ENCODE measurements at places on chromosomes 4 and X. TPM values are rescaled to one million over a fixed set of nuclear protein-coding genes. Genes with fewer than 3 reads are reported as not detected.

Gene MND1
- total RNA-seq = 14.4 TPM

Gene HSPA4L
- 10.3 TPM for total RNA-seq

Gene TCEAL7
- not detected for total RNA-seq

Gene TLL1
- total RNA-seq = 0.14 TPM

Gene PLXNB3
- total RNA-seq = 3.7 TPM

Gene FAM47A
- total RNA-seq = not detected

Gene FAT1
- 163 TPM for total RNA-seq

Gene TMEM156
- total RNA-seq = 19.5 TPM

Gene ATP2B3
- 0.10 TPM for total RNA-seq

Gene RGN
- total RNA-seq = not detected

Gene BEND2
- total RNA-seq = not detected

Gene EXOC1L
- not detected for total RNA-seq

Data from A549 treated with DMSO at 1 μM for 4 hours (cell line).